Cerebellum (tissue), 4 donors: ENCODE measurements at places on chromosomes 7 and 10.

GRCh38 chr10:87991946-87992345 lies 128.5 kb downstream of the PTEN start:
- DNase-seq: no peak

DNA sequence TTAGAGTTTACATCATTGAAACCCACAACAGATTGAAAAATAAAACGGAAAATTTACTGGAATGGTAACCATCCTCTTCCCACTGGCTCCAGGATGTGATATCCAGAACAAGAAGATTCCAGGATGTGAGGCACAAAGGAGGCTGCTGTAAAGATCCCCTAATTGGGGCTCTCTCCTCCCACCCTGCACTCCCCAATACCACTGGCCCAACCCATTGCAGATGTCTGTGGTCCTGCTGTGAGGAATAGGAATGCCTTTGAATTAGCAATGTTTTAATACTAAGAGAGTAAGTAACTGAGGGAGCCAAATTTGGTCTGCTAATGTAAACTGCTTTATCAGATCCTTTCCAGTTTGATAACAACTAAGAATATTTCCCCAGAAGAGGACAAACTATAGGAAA lies 225.9 kb upstream of the INHBA start:
- DNase-seq: no peak

- peak; percentile 24 for DNase-seq
These were observed 87.8 kb downstream of the NRCAM start for GRCh38 chr7:108368466-108368865.

DNA sequence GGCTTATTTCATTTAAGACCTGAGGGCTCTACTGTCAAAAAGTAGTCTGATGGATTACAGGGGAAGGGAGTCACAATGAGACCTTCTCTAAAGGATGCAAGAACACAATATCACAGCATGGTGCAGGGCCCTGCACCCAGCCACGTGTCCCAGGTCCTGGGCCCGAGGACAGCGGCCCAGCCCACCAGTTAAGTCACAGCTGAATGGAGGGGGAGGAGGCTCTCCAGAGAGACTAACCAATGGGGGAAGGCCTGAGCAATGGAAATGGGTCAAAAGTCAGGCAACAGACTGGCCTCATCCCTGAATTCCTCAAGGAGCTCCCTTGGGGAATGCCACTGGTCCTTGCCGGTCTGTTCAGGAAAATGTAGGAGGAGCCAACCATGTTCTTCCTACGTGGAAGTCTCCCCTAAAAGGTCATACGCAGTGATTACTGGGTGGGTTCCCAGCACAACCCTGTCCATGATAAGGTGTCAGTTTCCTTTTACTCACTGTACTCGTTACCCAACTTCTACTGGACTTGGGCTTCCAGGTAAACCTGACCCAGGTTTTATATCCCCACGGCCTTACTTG lies 28.3 kb downstream of the CCDC3 start:
- DNase-seq: no peak

DNA sequence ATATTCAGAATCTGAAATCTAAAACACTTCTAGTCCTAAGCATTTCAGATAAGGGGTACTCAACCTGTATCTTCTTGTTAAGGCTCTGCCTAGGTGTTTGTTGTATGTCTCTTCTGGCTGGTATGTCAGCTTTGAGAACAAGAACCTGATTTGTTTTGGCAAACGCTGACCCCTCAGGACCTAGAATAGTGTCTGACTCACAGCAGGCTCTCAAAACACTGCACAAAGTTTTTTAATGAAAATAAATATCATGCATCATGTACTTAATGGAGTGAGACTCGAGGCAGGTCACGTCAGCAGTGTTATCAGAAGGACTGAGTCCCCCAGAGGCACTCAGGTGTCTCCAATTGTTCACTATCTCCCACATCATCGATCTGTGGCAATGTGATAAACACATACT lies 99.1 kb downstream of the GLI3 start:
- DNase-seq: no peak
